ENCODE measurements at places on chromosomes 1 and 21.

DNA sequence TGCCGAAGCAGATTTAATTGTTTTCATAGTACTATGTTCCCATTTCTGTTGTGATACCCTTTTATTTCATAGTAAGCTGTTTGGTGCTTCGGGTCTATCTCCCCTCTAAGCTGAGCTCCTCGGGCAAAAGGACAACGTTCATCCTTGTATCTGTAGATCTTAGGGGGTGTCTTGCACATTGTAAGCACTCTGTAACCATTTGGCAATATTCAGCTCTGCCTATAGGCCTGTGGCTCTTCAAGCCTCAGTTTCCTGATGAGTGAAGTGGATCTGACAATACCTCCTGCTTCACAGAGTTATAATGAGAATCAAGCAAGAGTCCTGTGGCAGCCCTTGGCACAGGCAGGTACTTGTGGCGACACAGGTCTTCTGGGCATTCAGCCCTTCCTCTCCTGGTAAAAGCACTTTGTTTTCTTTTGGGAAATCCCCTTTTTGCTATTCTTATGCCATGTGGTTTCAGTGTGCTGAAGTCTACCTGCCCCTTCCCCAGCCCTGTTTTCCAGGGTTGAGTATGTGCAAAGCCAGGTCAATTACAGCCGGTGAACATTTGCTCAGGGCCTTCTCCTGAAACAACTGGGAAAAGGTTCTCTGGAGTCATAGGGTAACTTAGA lies 8.5 kb upstream of the EXO1 start:
- no peak for DNase-seq

DNA sequence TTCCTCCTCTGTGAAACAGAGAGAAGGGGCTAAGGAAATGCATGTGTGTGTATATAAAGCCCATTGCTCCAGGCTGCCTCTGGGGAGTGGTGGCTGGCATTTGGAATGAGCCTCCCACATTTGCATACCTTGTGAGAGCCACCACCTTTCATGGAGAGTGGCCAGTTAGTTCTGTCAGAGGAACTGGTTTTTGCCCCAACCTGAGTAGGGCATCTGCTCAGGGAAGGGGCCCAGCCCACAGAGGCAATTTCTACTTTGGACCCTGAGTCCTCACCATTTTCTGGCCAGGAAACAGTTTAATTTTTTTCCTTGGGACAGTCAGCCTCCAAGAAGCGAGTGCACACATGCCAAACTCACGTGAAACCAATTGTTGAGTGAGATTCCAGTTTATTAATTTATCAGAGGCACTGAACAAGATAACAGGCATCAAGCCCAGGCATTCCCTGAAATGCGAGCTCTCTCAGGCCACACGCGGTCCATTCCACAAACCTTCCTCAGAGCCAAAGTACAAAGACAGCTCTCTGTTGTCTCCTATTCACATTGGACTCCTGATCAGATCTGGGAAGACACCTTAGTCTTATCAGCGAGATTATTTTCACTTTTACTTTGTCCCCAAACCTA lies 1.0 kb upstream of the SLC6A9 start:
- no peak for DNase-seq

DNA sequence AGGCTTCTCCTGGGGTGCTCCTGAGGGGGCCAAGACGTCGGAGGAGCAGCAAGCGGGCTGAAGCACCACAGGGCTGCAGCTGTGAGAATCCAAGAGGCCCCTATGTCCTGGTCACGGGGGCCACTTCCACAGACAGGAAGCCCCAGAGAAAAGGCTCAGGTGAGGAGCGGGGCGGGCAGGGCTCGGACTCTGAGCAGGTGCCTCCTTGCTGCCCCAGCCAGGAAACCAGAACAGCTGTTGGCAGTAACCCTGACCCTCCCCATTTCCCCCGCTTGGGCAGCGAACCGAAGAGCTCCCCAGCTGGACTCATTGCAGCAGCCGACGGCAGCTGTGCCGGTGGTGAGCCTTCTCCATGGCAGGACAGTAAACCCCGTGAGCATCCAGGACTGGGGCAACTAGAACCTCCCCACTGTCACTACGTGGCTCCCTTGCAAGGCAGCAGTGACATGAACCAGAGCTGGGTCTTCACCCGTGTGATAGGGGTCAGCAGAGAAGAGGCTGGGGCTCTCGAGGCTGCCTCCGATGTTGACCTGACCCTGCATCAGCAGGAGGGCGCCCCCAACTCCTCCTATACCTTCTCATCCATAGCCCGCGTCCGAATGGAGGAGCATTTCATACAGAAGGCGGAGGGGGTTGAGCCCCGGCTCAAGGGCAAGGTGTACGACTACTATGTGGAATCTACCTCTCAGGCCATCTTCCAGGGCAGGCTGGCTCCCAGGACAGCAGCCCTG lies 625 bp downstream of the KLHDC7A start:
- DNase-seq: no peak

- DNase-seq: no peak
Observed at GRCh38 chr1:80047791-80048190, 1041.3 kb upstream of the ADGRL4 start.

DNA sequence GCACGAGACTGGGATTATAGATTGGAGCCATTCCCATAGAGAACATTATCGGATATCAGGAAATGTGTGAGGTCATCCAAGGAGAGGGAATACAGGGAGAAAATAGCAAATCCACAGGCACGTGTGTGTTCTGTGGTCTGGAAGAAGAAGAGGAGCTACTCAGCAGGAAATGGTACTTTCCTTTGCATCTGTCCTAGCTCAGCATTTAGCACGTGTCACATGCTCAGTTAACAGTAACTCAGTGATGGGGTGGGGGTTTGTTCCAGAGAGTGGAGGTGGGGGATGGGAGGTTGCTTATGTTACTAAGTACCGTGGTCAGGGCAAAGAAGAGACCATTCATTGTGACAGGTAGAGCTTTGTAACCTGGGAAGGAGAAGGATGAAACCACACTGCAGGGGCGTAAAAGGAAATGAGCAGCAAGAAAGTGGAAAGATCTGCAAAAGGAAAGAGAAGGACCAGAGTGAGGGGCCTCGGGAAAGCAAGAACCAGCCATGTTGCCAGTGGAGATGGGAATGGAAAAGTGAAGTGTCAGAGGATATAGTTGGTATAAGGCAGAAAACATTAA lies 100.4 kb downstream of the ATP5PO start:
- DNase-seq: no peak

- DNase-seq: no peak
Observed at GRCh38 chr1:196638466-196638865, 13.4 kb upstream of the CFH start.

- DNase-seq: no peak
Observed at GRCh38 chr1:41108696-41109275, 87.3 kb upstream of the SLFNL1 start.

DNA sequence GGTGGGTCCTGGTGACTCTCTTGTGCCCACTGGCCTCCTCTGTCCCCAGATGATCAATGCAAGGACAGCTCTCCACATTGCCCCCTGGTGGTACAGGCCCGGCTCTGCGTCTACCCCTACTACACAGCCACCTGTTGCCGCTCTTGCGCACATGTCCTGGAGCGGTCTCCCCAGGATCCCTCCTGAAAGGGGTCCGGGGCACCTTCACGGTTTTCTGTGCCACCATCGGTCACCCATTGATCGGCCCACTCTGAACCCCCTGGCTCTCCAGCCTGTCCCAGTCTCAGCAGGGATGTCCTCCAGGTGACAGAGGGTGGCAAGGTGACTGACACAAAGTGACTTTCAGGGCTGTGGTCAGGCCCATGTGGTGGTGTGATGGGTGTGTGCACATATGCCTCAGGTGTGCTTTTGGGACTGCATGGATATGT lies 10.8 kb downstream of the ADAMTSL4 start:
- DNase-seq: peak; percentile 66

GRCh38 chr1:226125831-226126230 lies 60.7 kb downstream of the ACBD3 start:
- DNase-seq: no peak

DNA sequence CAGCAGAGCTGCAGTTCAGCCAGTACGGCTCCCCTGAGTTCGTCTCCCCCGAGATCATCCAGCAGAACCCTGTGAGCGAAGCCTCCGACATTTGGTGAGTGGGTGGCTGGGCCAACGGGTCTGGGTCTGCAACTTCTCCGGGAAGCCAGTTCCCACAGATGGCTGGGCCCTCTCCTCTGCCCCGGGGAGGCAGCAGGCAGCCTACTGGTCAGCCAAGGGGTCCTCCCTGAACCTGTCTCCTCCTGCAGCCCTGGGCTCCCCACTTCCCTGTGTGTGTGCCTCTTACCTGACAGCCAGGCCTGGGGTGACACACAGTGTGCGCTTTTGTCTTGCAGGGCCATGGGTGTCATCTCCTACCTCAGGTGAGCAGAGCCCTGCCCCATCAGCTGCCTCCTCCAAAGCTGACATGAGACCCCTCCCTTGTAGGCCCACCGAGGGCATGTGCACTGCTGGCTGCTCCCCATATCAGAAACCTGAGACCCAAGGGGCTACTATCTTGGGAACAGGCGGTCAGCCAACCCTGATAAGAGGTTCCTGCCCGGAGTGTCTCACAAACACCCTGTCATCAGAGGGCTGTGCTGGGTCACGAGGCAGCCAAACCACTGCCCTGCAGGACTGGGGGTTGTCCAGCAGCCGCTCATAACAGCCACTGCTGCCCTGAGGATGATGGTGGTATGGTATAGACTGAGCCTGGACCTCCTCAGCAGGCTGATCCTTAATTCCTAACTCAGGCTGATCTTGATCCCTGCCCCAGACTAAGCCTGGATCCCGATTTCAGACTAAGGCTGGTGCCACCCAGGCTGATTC lies 37.6 kb downstream of the TRIM11 start:
- no peak for DNase-seq

- DNase-seq: no peak
Observed at GRCh38 chr1:98102345-98103030, 181.7 kb upstream of the DPYD start.

DNA sequence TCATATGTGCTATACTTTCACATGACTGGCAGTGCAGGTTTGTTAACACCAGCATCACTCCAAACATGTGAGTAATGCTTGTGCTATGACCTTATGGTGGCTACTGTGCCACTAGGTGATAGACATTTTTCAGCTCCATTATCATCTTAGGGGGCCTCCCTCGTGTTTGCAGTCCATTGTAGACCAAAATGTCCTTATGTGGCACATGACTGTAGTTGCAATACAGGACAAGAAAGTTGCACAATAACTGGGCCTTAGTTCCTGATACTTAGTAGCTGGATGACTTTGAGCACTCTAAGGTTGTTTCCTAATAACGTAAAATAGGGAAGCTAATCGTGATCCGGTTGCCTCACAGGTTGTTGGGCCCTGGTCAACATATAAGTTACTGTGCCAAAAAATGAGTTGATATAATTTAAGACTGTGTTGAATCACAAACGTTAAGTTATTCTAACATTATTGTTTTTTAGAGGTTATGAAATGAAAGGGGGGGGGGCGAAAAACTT lies 511 bp upstream of the SNX27 start:
- DNase-seq: no peak

- no peak for DNase-seq
Observed at GRCh38 chr1:240234485-240235210, 143.0 kb downstream of the FMN2 start.

- DNase-seq: no peak
Observed at GRCh38 chr1:84912726-84913554, 19.9 kb upstream of the LPAR3 start.

DNA sequence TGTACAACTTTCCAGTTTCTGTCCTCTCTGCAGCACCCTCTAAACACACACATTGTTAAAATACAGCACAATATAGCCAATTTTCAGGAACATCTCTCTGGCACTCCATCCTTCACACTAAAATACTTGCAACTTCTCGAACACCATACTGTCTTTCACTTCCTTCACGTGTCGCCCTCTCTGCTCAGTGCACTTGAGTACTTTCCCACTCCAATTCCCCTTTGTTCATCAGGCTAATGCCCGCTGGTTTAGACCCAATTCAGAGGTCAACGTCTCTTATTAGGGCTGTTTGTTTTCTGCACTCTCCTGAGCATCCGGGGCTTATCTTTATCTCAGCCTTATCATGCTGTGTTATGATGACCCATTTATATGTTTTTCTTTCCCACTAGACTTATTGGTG lies 238.2 kb upstream of the SGIP1 start:
- no peak for DNase-seq

DNA sequence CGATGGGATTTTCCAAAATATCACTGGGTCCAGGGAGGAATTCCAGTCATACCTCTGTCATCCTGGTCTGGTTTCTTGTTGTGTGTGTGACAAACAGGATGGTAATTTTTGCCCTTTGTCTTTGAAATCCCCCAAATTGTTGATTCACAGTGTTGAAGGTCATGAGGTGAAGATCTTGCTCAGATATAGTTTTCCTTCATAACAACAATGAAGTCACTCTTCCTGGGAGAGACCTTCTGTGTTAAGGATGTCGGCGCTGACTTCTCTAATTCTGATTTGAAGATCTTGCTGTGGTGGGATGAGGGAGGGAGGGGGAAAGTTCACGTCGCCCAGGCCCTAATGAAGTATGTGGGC lies 32.2 kb upstream of the MPZL1 start:
- DNase-seq: no peak

GRCh38 chr1:178037510-178038253 lies 56.2 kb upstream of the RASAL2 start:
- DNase-seq: no peak

DNA sequence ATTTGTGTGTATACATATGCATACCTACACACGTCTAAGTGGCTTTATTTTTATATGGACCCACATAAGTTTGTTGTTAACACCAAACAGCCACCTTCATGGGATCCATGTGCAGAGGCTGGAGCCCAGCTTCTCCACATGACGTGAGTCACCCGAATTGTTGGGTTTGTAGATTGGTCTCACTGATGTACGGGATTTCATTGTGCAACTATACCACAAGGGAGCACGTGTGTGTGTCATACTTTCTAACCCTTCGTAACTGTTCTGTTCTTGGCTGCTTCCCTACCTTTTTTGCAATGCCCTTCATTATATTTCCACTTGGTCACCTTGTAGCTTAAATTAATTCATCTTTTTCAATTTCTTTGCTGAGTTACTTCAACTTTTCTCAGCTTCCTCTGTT lies 21.0 kb downstream of the SPRTN start:
- no peak for DNase-seq

DNA sequence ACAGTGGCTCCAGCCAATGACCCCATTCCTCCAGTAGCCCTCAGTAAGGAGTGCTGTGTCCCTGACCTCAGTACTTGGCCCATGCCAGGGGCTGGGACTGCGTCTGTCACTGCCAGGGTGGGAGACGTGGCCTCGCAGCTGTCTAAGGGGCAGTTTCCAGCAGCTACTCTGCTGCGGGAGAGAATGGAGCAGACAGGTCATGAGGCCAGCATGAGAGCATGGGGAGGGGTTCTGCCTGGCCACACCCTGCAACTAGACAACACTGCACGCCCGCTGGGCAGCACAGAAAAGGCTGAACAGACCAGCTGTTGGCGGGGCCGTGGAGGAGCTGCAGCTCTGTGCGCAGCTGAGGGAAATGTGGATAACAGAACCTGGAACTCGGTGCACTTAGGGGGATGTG lies 91.6 kb upstream of the COL6A1 start:
- DNase-seq: no peak

GRCh38 chr1:74508449-74508848 lies 4.0 kb downstream of the LRRC53 start:
- no peak for DNase-seq

DNA sequence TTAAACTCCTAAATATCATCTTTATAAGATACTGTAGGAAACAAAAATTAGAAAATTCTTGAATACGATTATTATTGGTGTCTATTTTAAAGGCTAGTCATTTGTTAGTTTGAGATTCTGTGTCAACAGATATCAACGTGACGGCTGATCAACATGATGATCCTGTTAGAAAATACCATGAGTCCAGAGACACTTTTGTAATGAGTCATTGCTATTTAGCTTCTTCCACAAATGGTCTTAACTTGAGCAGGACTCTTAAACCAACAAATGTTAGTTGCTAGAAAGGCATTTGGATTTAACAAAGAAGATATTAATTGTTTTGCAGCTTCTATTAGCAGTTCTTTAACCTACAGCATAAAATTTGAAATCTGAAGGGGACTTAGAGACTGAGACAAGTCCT lies 131.2 kb downstream of the TGFB2 start:
- DNase-seq: no peak

Data from naive thymus-derived CD8-positive, alpha-beta T cell (primary cell).